ENCODE measurements at places on chromosomes 7 and 10. TPM values are rescaled to one million over a fixed set of nuclear protein-coding genes. Genes with fewer than 3 reads are reported as not detected.
A peak's percentile ranks its signal among the peaks of the same experiment; 100 is the strongest.

GRCh38 chr10:34769899-34770298 lies 45.2 kb downstream of the PARD3 start:
- H3K4me3 ChIP-seq = no peak overlapping the region
- no peak for DNase-seq
- no peak overlapping the region for H3K27ac ChIP-seq
- H3K4me1 ChIP-seq = no peaks in the 10 kb centered on the region
- H3K36me3 ChIP-seq = no peaks in the 10 kb centered on the region
- peaks cover 41% of the 10 kb centered on the region for H3K27me3 ChIP-seq

GRCh38 chr7:100476903-100477870 lies 1.8 kb downstream of the TSC22D4 start:
- H3K27me3 ChIP-seq = no peaks in the 10 kb centered on the region
- H3K4me3 ChIP-seq = peak overlapping the region; percentile 97
- H3K4me1 ChIP-seq = peaks cover 37% of the 10 kb centered on the region
- peak; percentile 26 for DNase-seq
- peaks cover 10% of the 10 kb centered on the region for H3K36me3 ChIP-seq
- H3K27ac ChIP-seq = peak overlapping the region; percentile 89

DNA sequence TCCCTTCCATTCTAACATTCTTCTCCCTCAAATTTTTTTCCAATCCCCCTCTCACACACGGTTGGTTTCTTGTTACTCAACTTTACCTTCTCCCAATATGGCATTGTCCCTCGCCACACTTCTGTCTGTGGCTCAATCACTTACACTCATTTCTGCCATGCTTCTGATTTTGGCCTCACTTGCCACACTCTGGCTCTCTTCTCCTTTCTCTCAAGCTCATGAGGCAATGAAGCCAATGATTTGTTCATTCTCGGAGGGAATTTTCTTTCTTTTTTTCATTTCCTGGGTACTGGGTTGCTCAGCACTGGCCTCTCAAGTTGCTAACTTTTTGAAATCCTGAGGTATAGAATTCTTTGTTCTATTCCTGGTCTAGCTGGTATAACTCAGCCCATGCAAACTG lies 4.0 kb upstream of the MYOZ1 start:
- DNase-seq = no peak
- no peaks in the 10 kb centered on the region for H3K36me3 ChIP-seq
- H3K4me3 ChIP-seq = no peak overlapping the region
- peaks cover 39% of the 10 kb centered on the region for H3K27me3 ChIP-seq
- H3K27ac ChIP-seq = peak overlapping the region; percentile 29
- peaks cover 19% of the 10 kb centered on the region for H3K4me1 ChIP-seq

DNA sequence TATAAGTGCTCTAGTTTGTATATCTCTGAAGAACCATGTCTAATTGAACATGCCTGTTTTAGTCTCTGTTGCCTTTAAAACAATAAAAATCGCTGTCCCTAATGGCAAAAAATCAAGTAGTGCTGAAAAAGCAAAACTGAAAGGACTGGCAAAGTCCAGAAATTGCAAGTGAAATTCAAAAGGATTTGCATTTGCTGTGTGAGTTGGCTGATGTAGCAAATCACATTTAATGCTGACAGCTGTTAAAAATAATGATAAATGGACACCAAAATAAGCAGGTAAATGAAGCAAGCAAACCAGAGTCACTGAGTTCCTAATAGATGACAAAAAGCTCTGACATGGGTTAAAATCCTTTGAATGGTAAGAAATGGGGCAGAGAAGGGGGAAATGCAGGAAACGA lies 874.1 kb downstream of the GRM8 start:
- no peak overlapping the region for H3K27ac ChIP-seq
- no peaks in the 10 kb centered on the region for H3K36me3 ChIP-seq
- H3K4me1 ChIP-seq = no peaks in the 10 kb centered on the region
- no peak for DNase-seq
- H3K4me3 ChIP-seq = no peak overlapping the region

- no peak overlapping the region for H3K4me3 ChIP-seq
- DNase-seq = no peak
- H3K36me3 ChIP-seq = no peaks in the 10 kb centered on the region
- peaks cover 6% of the 10 kb centered on the region for H3K4me1 ChIP-seq
- no peaks in the 10 kb centered on the region for H3K27me3 ChIP-seq
These were observed 140.3 kb upstream of the EFCAB10 start for GRCh38 chr7:105721571-105722104.

- no peak overlapping the region for H3K4me3 ChIP-seq
- peaks cover 3% of the 10 kb centered on the region for H3K36me3 ChIP-seq
- H3K27ac ChIP-seq = no peak overlapping the region
- H3K27me3 ChIP-seq = no peaks in the 10 kb centered on the region
- H3K4me1 ChIP-seq = peaks cover 11% of the 10 kb centered on the region
- DNase-seq = no peak
These were observed 11.5 kb upstream of the VSIR start for GRCh38 chr10:71784679-71785272.

GRCh38 chr7:66460921-66461361 lies 167.7 kb upstream of the KCTD7 start:
- H3K27ac ChIP-seq = peak overlapping the region; percentile 34
- no peaks in the 10 kb centered on the region for H3K27me3 ChIP-seq
- no peak overlapping the region for H3K4me3 ChIP-seq
- no peak for DNase-seq

- H3K27ac ChIP-seq = no peak overlapping the region
- no peak overlapping the region for H3K4me3 ChIP-seq
- peaks cover 4% of the 10 kb centered on the region for H3K27me3 ChIP-seq
- DNase-seq = no peak
These were observed 81.4 kb downstream of the ABLIM1 start for GRCh38 chr10:114576716-114577115.

- H3K4me1 ChIP-seq = peaks cover 8% of the 10 kb centered on the region
- peaks cover 37% of the 10 kb centered on the region for H3K27me3 ChIP-seq
- DNase-seq = no peak
- H3K4me3 ChIP-seq = no peak overlapping the region
- H3K27ac ChIP-seq = no peak overlapping the region
These were observed 292.4 kb upstream of the SMIM30 start for GRCh38 chr7:113410796-113411195.

The ZNF487 gene
- 7.9 TPM for total RNA-seq

The NPY4R gene
- total RNA-seq = not detected

The IMMP2L gene
- 17.9 TPM for total RNA-seq

The TMEM236 gene
- total RNA-seq = 0.07 TPM

The CCDC3 gene
- not detected for total RNA-seq
